ENCODE measurements at places on chromosomes 1 and 21. TPM values are rescaled to one million over a fixed set of nuclear protein-coding genes. Genes with fewer than 3 reads are reported as not detected.

The KLHL17 gene
- total RNA-seq = 10.0 TPM

The SAMD11 gene
- total RNA-seq = 23.0 TPM

The NCF2 gene
- total RNA-seq = 45.0 TPM

DNA sequence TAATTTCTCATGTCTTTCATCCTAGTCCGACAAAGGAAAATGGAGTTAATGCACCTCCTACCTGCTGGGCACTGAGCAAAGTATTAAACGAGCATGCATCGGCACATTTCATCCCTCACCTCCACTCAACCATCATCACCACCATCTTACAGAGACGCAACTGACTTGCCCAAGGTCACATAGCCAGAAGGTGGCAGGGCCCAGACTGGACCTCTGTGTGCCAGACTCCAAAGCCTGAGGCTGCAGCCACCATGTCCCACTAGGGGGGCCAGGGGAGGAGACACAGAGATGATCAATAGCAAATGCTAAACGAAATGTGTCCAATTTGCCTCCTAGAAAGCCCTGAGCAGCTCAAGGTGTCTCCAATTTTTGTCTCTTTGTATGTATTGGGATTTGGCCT is 163.7 kb upstream of the EDN2 start:
- no peak for DNase-seq

- DNase-seq = no peak
Measured at GRCh38 chr1:71774705-71775104, 507.6 kb downstream of the NEGR1 start.

- no peak for DNase-seq
Measured at GRCh38 chr1:233607252-233608119, 6.4 kb upstream of the KCNK1 start.

GRCh38 chr1:111596499-111596898 is 23.1 kb upstream of the RAP1A start:
- DNase-seq = no peak

Data from breast epithelium (tissue), 4 donors.